ENCODE measurements at places on chromosomes 7 and 10.
A peak's percentile ranks its signal among the peaks of the same experiment; 100 is the strongest.

DNA sequence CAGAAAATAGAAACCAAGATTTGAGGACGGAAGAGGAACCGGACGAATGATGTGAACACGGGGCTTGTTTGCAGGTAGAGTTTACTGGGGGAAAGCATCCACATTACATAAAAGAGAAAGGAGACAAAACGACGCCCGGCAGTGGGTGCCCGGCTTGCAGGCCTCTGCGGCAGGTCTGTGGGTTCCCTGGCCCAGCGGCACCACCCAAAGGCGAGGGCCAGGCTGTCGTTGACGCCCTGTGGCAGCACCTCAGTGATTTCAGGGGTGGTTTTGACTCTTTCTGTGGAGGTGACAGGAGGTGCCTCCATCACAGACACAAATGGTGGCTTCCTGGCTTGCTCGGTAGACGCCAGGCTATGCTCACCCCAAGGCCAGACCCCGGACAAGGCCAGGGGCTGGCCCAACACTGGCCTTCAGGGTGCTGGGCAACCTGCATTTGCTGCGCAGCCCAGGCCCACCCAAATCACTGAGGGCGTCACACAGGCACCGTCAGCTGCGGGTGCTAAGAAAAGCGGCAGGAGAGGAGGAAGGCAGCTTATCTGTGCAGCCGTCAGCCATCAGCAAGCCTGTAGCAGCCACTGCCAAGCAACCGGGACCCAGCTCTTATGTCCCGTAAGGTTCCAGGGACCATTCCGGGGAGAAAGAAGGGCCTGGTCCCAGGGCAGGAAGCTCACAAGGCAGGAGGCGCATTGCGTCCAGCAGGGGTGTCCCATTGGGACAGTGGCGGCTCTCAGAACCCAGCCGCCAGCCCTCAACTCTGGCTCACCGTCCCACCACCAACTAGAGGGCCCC, 230.3 kb downstream of the PTPRN2 start:
- no peak for DNase-seq

DNA sequence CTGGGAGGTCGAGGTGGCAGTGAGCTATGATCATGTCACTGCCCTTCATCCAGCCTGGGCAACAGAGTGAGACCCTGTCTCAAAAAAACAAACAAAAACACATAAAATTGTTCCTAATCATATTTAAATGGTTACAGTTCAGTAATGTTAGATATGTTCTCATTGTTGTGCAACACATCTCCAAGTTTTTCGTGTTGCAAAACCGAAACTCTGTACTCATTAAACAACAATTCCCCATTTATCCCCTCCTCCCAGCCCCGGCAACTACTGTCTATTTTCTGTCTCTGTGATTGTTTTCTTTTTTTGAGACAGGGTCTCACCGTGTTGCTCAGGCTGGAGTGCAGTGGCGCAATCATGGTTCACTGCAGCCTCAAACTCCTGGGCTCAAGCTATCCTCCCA, 16.1 kb upstream of the PRXL2A start:
- DNase-seq: no peak

- DNase-seq: no peak
These were observed 326.9 kb downstream of the KIF20B start for GRCh38 chr10:90028312-90028711.

DNA sequence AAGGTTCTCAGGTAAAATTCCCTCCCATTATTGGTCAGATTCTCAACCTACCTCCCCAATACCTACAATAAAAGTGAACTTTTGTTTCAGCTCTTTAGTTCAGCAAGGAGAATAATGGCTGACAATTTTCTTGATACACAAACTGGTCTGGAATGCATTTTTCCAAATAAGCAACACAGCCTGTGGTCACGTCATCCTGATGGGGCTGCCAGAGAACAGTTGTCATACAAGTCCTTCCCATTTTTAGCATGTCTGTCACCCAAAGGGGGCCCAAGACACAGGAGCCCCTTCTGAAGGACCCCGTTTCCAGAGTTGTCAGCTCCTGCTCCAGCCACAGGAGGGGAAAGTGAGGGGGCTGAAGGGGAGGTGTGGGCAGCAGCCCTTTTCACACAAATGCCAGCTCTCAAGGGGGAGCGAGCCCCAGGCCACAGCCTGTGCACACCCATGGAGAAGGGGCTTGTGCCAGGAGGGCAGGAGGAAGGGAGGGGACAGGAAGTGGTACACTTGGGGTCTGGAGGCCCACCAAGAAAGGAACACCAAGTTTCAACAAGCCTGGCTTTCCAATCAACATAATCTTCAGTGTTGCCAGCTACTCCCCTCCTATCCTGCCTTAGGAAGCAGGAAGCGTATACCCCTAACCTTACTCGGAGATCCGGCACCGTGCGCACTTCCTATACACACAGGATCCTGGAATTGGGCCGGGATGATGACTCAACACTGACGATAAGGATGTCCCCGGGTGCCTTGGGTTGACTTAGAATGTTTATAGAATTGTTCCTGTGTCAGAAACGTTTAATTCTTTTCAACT, 43.4 kb upstream of the PDLIM1 start:
- DNase-seq: no peak

DNA sequence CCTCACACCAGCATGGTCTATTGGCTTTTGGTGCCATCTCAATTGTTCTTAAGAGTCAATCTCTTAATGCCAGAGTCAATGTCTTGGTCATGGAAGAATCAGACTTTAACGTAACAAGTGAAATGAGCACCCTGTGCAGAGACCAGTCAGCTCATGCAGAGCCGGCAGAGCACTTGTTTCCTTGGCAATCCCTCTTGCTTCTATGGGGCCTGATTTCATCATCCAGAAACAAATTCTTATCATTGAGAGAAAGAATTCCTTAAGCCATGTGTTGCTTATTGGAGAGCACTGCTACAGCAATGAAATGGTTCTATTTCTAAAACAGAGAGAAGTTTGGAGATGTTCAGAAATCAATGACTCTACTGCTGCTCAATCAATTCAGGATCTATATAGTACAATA, 212.8 kb downstream of the IPMK start:
- DNase-seq: no peak

GRCh38 chr10:116385994-116386809, 41.4 kb upstream of the PNLIPRP3 start:
- peak; percentile 17 for DNase-seq

DNA sequence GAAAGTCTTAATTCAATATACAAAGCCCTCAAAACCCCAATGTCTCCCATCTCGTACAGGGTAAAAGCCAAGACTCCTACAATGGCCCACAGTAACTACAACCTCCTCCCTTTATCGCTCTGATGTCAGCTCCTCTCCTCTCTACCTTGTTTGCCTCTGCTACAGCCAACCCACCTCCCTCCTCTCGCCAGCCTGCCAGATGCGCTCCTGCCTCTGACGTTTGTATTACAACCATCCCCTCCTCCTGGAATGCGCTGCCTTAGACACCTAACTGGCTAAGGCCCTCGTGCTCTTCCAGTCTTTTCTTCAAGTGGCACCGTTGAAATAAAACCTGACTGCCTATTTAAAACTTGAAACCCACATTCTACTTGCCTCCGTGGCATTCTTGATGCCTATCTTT, 115.3 kb upstream of the MYO3A start:
- DNase-seq: no peak

GRCh38 chr10:69620625-69621024, 9.4 kb upstream of the FAM241B start:
- no peak for DNase-seq

- no peak for DNase-seq
These were observed 205.8 kb upstream of the LYZL1 start for GRCh38 chr10:29083096-29083495.
